Fibroblast of skin of left quadriceps (primary cell): ENCODE measurements at places on chromosomes 16 and 17.

DNA sequence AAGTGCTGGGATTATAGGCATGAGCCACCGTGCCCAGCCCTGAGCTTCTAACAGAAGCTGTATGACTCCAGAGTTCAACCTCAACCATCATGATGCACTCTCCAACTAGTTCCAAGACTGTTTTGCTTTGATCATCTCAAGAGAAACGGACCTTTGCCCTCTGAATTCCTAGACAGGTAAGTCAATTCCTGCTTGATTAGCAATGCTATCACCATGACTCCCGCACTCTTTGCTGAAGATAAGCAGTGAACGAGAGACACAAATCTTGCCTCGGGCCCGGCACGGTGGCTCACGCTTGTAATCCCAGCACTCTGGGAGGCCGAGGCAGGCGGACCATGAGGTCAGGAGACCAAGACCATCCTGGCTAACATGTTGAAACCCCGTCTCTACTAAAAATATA lies 22.2 kb downstream of the ANKFY1 start:
- DNase-seq = no peak

GRCh38 chr17:39653662-39654331 lies 11.4 kb upstream of the TCAP start:
- no peak for DNase-seq

GRCh38 chr17:58370309-58370708 lies 18.3 kb upstream of the SUPT4H1 start:
- no peak for DNase-seq

- peak; percentile 9 for DNase-seq
Observed at GRCh38 chr17:49913226-49914095, 55.5 kb upstream of the DLX4 start.

- no peak for DNase-seq
Observed at GRCh38 chr17:76560036-76560876, 20.4 kb downstream of the PRCD start.

DNA sequence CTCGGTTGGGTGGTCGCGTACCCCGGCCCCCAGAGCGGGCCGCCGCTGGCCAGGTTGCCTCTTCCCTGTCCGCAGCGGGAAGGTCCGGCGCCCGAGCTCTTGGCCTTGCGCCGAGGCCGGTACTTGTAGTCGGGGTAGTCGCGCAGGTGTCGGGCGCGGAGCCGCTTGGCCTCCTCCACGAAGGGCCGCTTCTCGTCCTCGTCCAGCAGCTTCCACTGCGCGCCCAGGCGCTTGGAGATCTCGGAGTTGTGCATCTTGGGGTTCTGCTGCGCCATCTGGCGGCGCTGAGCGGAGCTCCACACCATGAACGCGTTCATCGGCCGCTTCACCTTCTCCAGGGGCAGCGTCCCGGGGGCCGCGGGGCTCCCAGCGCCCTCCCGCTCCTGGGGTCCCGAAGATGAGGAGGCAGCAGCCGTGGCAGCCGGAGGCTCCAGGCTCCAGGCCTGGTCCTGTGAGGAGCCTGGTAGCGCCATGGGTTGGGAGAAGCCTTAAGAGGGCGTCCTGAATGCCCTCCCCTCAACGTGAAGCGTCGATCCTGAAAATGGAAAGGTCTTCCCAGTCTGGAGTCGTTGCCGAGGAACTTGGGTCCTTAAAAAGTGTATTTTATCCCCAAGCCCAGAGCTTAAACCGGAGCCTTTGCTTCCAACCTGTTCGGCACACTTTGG lies 558 bp downstream of the SOX15 start:
- DNase-seq = peak; percentile 53

DNA sequence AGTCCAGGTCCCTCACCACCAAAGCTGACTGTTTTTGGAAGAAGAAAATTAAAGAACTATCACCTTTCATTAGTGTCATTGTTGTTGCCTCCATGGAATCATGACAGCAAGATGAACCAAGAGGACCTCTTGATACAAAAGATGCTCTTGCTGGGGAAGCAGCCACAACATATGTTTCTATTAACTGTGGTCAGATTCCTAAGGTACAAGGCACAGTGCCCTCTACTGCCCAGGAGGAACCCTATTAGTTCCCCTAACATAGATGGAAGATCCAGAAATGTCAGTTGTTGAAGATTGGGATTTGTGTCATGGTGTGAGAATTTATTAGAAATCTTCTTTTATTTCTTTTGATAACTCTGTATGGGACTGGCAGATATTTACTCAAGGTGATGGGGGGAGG lies 188.2 kb upstream of the ANKFN1 start:
- no peak for DNase-seq

- no peak for DNase-seq
Observed at GRCh38 chr16:65016754-65017153, 105.1 kb downstream of the CDH11 start.

DNA sequence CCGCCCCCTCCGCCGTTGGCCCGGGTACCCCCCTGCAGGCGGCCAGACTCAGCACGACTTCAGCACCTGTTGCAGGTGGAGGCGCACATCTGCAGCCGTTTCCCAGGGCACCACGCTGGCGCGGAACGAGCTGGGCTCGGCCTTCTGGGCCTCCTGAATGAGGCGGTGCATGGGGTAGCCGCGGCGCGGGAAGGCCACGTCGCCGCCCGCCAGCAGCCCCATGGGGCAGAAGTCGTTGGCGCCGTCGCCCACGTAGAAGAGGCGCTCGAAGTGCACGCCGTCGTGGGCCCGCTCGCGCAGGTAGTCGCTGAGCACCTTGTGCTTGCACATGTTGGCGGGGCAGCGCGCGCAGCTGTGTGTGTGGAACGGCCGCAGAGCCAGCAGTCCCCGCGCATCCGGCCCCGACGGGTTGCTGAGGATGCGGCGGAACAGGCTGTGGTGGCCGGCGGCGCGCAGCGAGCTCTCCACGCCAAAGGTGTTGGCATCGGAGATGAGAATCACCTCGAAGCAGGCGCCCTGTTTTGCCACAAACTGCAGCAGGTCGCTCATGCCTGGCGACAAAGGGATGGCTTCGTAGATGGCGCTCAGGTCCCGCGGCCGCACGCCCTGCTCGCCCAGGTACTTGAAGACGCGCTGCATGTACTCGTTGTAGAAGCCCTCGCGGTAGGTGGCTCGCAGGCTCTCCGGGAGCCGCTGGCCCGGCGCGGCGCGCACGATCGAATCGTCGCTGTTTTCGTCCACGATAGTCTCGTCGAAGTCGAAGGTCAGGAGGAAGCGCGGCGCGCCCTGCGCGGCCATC lies 6.2 kb downstream of the PHOSPHO1 start:
- DNase-seq = no peak

- no peak for DNase-seq
Observed at GRCh38 chr17:28926786-28927185, 23.9 kb upstream of the DHRS13 start.

GRCh38 chr17:79695293-79695790 lies 35.4 kb upstream of the ENPP7 start:
- DNase-seq = no peak

- DNase-seq = no peak
Observed at GRCh38 chr16:87984632-87985267, 33.5 kb downstream of the BANP start.

- no peak for DNase-seq
Observed at GRCh38 chr17:46024590-46024989, 25.5 kb downstream of the STH start.

DNA sequence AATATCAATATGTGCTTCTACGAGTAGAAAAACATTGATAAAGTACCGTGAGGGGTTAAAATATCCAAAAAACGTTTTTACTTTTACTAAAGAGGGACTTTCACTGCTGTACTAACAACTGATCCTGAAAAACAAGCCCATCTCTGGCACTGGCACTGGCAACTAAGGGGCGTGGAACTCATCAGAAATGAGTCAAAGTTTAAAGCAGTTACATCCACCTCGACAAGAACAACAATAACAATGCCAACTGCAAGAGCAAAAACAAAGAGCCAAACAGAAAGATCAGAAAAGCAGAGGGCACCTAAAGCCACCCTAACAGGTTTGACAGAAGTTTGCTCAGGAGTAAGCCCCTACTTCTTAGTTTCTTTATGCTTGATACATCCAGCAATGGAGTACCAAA lies 13.1 kb downstream of the MBTPS1 start:
- DNase-seq = no peak

DNA sequence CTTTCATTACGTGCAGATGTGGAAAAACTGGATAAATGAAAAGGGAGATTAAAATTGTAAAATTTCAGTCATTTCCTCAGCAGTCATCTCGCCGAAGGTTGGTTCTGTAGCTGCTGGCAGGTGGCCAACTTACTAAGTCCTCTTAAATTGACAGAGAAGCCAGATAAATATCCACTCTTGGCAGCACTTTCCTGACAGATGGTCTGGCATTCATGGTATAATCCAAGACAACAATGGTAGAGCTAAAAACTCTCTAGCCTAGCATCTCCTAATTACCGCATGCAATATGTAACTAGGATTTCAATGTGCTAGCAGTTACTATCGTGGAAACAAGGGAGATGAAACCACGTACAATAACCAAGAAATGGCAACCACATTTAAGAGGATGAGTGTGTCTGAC lies 306.3 kb downstream of the CNTNAP4 start:
- peak; percentile 3 for DNase-seq

DNA sequence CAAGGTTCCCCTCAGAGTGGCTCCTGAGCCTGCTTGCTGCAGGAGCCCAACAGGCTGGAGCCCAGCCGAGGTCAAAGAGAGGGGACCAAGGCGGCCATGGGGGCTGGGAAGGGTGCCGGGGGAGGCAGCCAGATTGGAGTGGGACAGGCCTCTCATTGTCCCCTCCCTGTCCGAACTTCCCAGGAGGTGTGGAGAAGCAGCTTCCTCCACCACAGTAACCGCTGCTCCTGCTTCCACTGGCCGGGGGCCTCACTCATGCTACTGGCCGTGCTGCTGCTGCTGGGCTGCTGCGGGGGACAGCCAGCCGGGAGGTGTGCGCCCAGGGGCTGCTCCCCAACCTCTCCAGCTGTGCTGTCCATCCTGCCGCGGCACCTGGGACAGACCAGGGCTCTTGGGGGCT lies 29.3 kb downstream of the TMEM94 start:
- no peak for DNase-seq

DNA sequence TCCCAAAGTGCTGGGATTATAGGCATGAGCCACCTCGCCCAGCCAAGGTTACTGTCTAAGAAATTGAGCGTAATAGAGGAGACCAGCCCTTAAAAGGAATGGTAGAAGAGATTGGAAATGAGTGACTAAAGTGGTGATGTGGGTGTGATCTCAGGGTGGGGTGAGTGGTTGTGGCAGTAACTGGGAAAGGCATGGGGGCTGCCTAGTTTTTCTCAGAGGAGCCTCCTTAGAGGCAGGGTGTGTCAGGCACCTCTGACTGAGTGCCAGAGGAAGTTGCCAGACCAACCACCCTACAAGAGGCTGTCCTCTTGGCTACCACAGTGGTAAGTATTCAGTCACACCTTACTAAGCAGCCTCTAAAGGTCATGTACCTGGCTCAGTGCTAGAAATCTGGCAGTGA lies 8.9 kb downstream of the DUS2 start:
- DNase-seq = no peak

DNA sequence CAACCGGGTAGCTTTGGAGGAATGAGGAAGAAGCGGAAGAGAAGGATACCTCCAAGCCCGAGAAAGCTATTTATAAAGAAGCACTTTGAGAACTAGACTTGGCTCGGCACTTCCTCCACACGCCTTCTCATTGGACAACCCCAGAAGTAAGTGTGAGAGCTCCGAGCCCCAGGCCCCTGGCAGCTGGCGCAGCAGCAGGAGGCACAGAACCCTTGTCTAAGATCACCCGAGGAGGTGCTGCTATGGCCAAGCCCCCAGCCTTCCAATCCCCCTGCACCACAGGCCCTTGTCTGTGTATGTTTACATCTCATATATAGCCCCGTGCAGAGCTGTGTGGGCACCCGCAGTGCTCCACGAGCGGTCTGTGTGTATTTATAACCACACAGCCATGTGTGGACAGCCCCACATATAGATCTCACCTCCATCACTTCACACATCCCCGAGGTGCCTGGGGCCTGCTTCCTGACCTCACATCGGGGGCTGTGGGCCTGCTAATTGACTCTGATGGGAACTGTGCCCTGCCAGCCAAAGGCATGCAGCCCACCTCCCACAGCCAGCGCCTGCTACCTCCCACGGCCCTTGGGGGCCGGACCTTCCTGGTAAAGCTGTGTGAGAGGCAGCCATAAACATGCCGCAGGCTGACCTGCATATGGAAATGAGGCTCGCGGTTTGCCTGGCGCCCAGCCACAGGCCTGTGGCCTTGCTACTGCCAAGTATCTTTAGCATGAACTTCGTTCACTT lies 96.1 kb downstream of the C17orf67 start:
- DNase-seq = no peak

DNA sequence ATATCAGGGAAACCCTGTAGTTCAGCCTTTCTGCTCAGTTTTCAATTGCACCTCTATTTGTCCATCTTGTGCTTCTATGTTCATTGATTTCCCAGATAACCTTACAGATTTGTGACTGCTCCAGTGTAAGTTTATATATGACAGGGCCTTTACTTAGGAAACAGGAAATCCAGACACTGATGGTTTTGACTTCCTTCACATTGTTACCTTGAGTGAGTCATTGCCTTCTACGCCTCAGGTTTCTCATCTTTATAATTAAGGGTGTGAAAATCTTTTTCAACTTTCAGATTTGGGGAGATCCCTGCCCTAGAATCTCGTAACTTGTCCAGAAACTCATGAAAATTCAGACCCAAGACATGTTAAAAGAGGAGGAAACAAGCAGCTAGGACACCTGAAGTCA lies 342.4 kb upstream of the TBX2 start:
- DNase-seq = no peak

- no peak for DNase-seq
Observed at GRCh38 chr16:88499292-88499691, 46.2 kb downstream of the ZFPM1 start.

DNA sequence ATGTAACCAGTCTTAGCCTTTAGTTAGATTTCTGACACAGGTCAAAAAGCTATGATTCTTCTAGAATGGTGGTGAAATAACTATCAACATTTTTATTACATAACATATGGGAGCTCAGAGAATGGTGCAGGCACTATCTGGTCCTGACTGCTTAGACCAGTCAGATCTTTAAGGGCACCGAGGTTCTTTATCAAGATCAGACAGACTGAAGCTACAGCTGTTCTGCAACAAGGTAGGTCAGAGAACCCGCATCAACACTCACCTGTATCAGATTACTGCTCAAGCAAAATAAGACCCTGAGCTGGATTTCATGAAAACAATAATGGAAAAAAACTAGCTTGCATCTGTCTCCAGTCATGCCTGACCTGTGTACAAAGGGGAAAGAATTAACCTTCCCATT lies 160.4 kb downstream of the KCNJ2 start:
- no peak for DNase-seq
